Central memory CD8-positive, alpha-beta T cell (primary cell): ENCODE measurements at places on chromosomes 16 and 17.
A peak's percentile ranks its signal among the peaks of the same experiment; 100 is the strongest.

DNA sequence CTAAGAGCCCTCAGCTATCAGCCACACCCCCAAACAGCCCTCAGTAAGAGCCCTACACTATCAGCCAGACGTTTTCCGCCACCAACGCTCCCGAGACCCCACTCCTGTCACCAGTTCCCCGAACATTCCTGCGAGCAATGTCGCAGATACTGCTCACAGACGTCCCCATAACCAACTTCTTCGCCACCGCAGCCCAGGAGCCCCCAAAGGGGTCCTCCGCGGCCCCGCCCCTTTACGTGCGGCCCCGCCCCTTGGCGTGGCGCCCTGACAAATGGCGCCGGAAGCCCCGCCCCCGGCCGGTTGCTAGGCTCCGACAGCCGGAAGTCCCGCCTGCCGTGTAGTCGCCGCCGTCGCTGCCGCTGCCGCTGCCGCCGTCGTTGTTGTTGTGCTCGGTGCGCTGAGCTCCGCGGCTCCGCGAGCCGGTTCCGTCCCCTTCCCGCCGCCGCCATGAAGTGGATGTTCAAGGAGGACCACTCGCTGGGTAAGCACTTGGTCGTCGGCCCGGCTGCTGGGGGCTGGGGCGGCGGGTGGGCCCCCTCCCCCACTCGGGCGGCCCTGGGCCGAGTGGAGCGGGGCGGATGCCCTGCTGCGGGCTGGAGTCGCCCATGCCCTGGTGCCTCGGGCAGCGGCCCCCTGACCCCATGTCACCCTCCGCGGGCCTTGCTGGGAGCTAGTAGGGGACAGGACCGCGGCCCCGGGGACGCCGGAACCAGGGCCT is at the start of gene GABARAPL2:
Gene GABARAPL2 (plus strand): TSS at position 340 of the 718 bp plus-strand sequence. CDS start 108 bp downstream, at position 448.
- peaks cover 14% of the 10 kb centered on the region for H3K36me3 ChIP-seq
- H3K27ac ChIP-seq: peak within 1 kb of the TSS; percentile 94
- H3K27me3 ChIP-seq: peaks cover 25% of the 10 kb centered on the region
- peaks cover 33% of the 10 kb centered on the region for H3K4me1 ChIP-seq
- peak within 1 kb of the TSS; percentile 85 for H3K4me3 ChIP-seq
- peak; percentile 87 for DNase-seq

DNA sequence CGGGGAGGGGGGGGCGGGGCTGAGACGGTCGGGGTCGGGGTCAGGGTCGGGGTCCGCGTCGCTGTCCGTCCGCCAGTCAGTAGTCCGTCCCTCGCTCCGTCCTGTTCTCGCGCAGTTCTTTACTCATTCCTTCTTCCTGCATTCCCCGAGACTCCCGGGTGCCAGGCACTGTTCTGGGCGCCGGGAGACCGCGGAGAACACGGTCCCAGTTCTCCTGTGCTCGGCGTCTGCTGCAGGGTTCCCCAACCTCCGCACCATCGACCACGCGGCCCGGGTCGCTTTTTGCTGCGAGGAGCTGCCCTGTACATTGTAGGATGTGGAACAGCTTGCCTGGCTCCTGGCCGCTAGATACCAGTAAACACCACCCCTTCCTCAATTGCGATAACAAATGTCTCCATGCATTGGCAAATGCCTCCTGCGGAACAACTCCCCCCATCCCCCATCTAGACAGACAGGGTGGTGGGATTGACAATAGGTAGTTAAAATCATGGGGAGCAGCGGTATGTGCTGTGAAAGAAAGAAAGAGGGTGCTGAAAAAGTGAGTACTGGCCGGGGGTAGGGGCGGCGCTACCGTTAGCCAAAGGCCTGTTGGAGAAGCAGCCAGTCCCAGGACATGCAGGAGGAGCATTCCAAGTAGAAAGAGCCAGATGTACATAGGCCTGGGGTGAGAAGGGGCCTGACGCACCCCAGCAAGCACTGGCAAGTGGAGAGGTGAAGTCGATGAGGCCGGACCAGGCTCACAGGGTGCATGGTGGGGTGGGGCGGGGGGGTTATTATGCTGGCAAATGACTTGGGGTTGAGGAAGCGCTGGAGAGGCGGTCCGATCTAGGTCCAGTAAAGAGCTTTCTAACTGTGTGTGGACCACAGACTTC is 631 bp downstream of the TRAF7 start:
- peak overlapping the region; percentile 79 for H3K27ac ChIP-seq
- no peaks in the 10 kb centered on the region for H3K27me3 ChIP-seq
- DNase-seq: no peak
- peak overlapping the region; percentile 79 for H3K4me3 ChIP-seq

DNA sequence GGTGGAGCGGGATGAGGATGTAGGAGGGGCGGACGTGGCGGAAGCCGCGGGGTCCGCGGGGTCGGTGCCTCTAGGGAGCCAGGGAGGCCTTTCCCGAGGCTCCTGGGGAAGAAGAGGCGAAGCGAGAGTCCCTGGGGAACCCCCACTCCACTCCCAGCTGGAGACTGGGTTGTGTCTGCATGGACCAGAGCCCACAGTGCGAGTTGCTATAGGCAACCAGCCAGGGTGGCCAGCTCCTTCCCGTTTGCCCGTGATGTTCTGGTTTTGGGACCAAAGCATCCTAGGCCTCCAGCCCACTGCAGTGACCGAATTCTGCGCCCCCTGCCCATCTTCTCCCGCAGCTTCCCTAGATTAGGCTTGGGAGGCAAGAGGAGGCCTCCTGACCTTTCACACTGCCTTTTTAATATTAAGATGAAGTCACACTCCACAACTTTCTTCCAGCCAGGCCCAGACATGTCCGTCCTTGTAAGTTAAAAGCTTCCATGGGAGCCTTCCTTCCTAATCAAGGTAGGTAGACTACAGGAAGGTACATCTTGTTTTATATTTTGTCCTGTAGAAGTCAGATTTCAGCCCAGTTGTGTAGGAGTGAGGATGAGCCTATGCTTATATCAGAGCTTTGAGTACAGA is 469 bp downstream of the AMZ2 start:
- peaks cover 31% of the 10 kb centered on the region for H3K4me1 ChIP-seq
- no peaks in the 10 kb centered on the region for H3K27me3 ChIP-seq
- H3K4me3 ChIP-seq: peak overlapping the region; percentile 91
- H3K27ac ChIP-seq: peak overlapping the region; percentile 98

DNA sequence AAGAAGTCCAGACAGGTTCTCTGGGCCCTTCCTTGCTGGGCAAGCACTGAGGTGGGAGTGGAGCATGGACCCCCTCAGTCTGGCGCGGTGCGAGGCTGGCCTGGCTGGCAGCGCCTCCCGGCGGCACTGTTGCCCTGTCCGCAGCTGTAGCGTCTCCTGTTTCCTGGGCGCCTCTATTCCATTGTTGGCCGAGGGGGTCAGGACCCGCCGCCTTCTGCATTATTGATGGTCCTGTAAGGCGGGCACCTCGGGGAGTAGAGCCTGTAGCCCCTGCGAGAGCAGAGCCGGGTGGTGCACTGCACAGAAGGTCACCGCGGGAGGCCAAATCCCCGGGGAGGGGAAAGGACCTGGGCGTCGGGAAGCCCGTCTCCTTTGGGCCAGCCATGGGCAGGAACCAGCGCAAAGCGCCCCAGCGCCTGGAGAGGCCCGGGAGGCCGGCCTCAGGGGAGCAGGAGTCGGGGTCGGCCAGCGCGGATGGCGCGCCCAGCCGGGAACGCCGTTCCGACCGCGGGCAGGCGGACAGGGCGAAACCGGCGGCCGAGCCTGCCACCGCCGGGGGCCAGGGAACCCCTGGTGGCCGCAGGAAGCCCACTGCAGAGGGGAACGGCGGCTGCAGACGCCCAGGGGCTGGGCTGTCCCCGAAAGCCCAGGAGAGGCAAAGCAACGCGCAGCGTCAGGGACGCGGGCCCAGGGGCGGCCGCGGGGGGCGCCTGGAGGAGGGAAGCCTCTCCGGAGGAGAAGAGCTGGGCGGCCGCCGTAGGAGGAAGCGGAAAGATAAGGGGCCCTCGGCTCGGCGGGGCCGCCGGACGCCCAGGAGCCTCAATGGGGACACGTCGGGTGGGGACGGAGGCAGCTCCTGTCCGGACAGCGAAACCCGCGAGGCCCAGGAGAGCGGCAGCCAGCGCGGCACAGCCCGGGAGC is at the start of gene MYO15B:
Gene MYO15B (plus strand): TSS at position 126 of the 921 bp plus-strand sequence. CDS start 258 bp downstream, at position 384.
- peak; percentile 40 for DNase-seq
- peak within 1 kb of the TSS; percentile 72 for H3K4me3 ChIP-seq
- peaks cover 2% of the 10 kb centered on the region for H3K36me3 ChIP-seq

DNA sequence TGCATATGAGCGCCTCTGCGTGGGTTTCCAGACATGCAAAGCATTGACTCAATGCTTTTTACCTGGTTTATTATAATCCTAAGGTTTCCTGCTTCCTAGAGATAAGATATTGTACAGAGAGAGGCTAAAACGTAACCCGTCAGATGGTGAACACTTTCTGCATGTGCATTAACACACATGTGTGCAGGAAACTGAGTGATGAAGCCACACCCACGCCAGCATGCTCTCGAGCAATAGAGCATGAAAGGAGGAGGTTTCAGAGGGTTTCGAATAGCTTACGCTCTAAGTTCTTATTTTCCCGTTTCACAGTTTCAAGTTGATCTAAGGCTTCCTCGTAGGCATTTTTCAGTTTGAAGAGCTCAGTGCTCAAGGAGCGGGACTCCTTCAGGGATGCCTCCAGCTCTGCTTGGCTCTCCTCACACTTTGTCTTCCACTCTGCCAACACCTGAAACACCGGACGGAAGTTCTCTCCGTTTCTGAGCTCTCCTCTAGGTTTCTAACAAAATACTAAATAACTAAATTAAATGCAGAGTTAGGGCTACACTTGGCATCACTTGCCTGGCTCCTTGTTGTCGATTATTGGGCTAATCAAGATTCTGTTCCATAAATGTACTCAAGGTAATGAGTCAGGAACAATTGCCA is 23.2 kb downstream of the MYH3 start:
- peaks cover 5% of the 10 kb centered on the region for H3K36me3 ChIP-seq
- DNase-seq: no peak
- H3K27ac ChIP-seq: no peak overlapping the region
- H3K4me3 ChIP-seq: no peak overlapping the region

DNA sequence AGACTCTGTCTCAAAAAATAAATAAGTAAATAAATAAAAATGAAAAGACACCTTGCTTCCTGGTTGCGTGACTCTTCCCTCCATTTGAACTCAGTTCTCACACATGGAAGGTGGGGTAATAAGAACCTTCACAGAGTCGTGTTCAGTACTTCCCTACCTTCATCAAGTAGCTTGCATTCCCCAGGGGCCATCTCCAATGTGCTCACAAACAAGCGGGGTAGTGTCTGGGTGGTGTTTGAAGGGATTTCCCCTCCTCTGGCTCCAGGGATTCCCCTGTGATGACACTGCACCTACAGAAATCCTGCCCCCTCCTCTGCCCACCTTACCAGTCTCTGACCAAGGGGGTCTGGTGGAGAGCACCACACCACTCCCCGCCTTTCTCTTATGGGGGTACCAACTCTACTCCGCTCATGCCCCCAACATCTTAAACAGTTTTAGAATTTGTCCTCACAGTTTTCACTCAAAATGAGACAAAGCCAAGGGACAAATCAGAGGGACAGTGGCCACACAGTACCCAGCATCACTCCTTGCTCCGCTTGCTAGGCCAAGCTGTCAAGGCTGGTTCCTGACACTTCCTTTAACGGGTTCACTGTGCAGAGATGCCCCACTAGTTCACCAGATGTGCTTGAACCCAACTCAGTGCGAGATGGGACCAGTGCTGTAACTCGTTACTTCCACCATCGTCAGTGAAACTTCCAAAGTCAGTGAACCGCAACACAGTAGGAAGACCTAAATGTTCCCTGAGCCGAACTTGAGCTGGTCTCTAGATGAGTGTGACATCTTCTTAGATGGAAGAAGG is 69.1 kb downstream of the COPRS start:
- no peaks in the 10 kb centered on the region for H3K4me1 ChIP-seq
- no peak for DNase-seq
- H3K27me3 ChIP-seq: peaks cover 23% of the 10 kb centered on the region
- no peak overlapping the region for H3K27ac ChIP-seq
- no peak overlapping the region for H3K4me3 ChIP-seq

- H3K36me3 ChIP-seq: no peaks in the 10 kb centered on the region
- no peak for DNase-seq
- H3K4me3 ChIP-seq: no peak overlapping the region
- H3K27ac ChIP-seq: no peak overlapping the region
Observed at GRCh38 chr17:41415833-41416335, 8.5 kb downstream of the KRT37 start.

- peaks cover 32% of the 10 kb centered on the region for H3K27me3 ChIP-seq
- H3K36me3 ChIP-seq: no peaks in the 10 kb centered on the region
- DNase-seq: no peak
Observed at GRCh38 chr16:77250400-77250799, 51.2 kb downstream of the SYCE1L start.

- H3K4me1 ChIP-seq: peaks cover 33% of the 10 kb centered on the region
- peak; percentile 25 for DNase-seq
- H3K4me3 ChIP-seq: peak overlapping the region; percentile 68
- no peaks in the 10 kb centered on the region for H3K36me3 ChIP-seq
Observed at GRCh38 chr17:19876529-19877161, 8.9 kb upstream of the ULK2 start.

GRCh38 chr17:29614349-29615047 is 8.2 kb downstream of the CORO6 start:
- no peaks in the 10 kb centered on the region for H3K27me3 ChIP-seq
- peaks cover 2% of the 10 kb centered on the region for H3K36me3 ChIP-seq
- H3K4me3 ChIP-seq: peak overlapping the region; percentile 85
- no peak for DNase-seq
- peak overlapping the region; percentile 57 for H3K27ac ChIP-seq

DNA sequence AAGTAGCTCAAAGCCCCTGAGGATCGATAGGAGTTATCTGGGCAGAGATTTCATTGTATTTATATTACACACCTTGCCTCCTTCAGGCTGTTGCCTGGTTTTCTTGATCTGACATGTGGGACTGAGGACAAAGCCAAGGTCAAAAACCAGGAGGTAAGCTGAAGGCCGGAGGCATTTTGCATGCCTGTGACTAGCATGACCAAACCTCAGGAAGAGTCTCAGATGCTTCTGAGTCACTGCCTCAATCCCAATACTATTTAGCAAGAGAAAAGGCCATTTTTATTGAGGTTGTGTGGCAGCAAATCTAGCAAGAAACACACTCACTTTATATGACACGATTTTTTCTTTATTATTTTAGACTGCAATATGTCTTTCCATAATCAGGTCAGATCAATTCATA is 968.1 kb downstream of the CDH11 start:
- no peaks in the 10 kb centered on the region for H3K4me1 ChIP-seq
- no peak overlapping the region for H3K27ac ChIP-seq
- H3K27me3 ChIP-seq: no peaks in the 10 kb centered on the region
- H3K36me3 ChIP-seq: no peaks in the 10 kb centered on the region
- H3K4me3 ChIP-seq: no peak overlapping the region

- peaks cover 30% of the 10 kb centered on the region for H3K36me3 ChIP-seq
- DNase-seq: no peak
- H3K27ac ChIP-seq: no peak overlapping the region
- no peak overlapping the region for H3K4me3 ChIP-seq
- H3K27me3 ChIP-seq: no peaks in the 10 kb centered on the region
Observed at GRCh38 chr17:77484111-77484510, 343.3 kb downstream of the SEC14L1 start.

- no peak overlapping the region for H3K27ac ChIP-seq
- no peak for DNase-seq
- H3K4me1 ChIP-seq: peaks cover 12% of the 10 kb centered on the region
- no peak overlapping the region for H3K4me3 ChIP-seq
- peaks cover 8% of the 10 kb centered on the region for H3K36me3 ChIP-seq
Observed at GRCh38 chr17:8365143-8365542, 11.4 kb downstream of the KRABD2 start.

- peaks cover 8% of the 10 kb centered on the region for H3K36me3 ChIP-seq
- H3K27ac ChIP-seq: no peak overlapping the region
- no peak for DNase-seq
- no peaks in the 10 kb centered on the region for H3K27me3 ChIP-seq
Observed at GRCh38 chr16:88770461-88771293, 14.3 kb downstream of the PIEZO1 start.
